ENCODE measurements at places on chromosomes 7 and 10. TPM values are rescaled to one million over a fixed set of nuclear protein-coding genes. Genes with fewer than 3 reads are reported as not detected.

GRCh38 chr7:28329661-28330363, 82.5 kb upstream of the CREB5 start:
- H3K36me3 ChIP-seq, result no peaks in the 10 kb centered on the region
- no peaks in the 10 kb centered on the region for H3K27me3 ChIP-seq
- no peak overlapping the region for H3K27ac ChIP-seq
- H3K4me3 ChIP-seq, result no peak overlapping the region
- no peak for DNase-seq
- H3K4me1 ChIP-seq, result no peaks in the 10 kb centered on the region

DNA sequence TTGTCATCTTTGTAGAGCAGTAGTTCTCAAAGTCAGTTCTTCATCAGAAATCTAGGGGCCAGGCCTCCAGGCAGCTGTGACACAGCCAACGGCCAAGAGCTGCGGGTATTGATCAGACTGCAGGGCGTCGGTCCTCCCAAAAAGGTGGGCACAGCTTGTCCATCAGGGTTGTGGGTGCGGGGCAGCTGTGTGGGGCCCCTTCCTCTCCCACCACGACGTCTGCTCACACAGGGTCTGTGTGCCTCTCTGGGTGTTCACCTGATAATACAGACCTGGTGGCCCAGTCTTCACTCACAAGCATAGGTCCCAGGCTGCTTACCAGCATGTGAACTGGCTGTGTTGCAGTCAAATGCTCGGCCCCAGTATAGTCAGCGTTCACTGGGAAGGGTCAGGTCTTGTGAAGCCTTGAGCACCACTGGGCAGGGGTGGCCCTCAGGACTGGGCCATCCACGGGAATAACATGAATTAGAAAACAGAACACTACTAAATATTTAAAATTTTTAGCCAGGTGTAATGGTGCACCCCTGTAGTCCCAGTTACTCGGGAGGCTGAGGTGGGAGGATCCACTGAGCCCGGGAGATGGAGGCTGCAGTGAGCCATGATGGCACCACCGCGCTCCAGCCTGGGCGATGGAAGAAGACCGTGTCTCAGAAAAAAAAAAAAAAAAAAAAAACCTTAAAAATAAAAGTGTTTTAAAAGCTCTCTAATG, 102.8 kb upstream of the DIP2C start:
- peaks cover 18% of the 10 kb centered on the region for H3K4me1 ChIP-seq
- peak overlapping the region; percentile 90 for H3K27ac ChIP-seq
- no peaks in the 10 kb centered on the region for H3K36me3 ChIP-seq
- no peak for DNase-seq

The CYP26C1 gene
- not detected for total RNA-seq

- H3K4me1 ChIP-seq, result no peaks in the 10 kb centered on the region
- H3K4me3 ChIP-seq, result no peak overlapping the region
- peaks cover 98% of the 10 kb centered on the region for H3K36me3 ChIP-seq
- no peak overlapping the region for H3K27ac ChIP-seq
Observed at GRCh38 chr7:45103958-45104843, 7.3 kb downstream of the TBRG4 start.

The FBXO24 gene
- 0.10 TPM for total RNA-seq

The CFAP58 gene
- total RNA-seq, result 0.08 TPM

- no peak overlapping the region for H3K27ac ChIP-seq
- H3K4me1 ChIP-seq, result peaks cover 3% of the 10 kb centered on the region
- no peak for DNase-seq
- H3K4me3 ChIP-seq, result no peak overlapping the region
- H3K27me3 ChIP-seq, result no peaks in the 10 kb centered on the region
Observed at GRCh38 chr10:101050208-101051069, 11.3 kb upstream of the KAZALD1 start.

DNA sequence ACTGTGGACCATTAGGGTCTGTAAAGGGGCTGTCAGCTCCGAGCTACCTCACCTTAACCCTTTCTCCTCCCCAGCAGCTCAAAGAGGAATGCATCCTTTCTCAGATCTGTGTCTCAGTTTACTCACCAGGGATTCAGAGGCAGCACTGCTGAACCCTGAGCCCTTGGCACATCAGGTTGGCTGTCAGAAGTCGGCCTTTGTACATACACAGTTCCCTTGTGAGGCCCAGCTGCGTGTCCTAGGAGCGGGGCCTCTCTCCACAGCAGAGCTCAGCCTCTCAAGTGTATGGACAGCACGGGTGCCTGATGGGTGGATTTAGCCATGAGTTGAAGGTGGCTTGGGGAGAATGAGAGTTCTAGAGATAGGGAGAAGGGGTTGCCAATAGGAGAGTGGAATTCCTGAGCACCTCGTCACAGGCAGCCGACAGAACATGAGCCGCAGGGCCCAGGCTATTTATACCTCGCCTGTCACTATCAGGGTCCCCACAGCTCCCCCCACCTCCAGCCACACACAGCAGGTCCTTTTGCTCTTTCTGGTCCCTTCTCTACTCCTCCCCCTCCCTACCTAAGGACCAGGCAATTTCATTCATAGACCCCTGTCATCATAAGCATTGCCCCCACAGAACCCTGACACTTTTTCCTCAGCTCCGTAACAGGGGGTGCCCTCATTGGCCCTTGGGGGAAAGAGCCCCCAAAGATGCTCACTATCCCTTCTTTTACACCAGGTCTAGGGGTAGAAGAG, 2.1 kb upstream of the FLNC start:
- peaks cover 3% of the 10 kb centered on the region for H3K36me3 ChIP-seq
- H3K27me3 ChIP-seq, result no peaks in the 10 kb centered on the region
- peak overlapping the region; percentile 17 for H3K4me3 ChIP-seq
- peak overlapping the region; percentile 58 for H3K27ac ChIP-seq

DNA sequence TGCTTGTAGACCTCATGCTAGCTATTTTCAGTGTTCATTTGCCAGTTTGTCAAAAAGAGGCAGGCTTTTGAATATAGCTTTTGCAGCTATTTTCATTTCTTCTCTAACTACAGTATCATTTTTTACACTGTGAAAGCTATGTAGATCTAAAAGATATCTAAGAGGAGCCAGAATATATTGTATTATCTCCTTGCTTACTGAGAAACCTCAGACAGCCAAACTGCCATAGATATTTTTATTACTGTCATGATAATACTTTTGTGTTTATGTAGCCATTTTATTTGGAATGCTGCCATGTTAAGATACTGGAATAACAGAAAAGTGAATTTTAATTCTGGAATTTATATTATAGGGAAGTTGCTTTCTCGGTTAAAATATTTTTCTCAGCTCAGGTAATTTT, 37.2 kb downstream of the ANKIB1 start:
- H3K4me1 ChIP-seq, result peaks cover 9% of the 10 kb centered on the region
- DNase-seq, result no peak
- no peaks in the 10 kb centered on the region for H3K36me3 ChIP-seq
- no peak overlapping the region for H3K4me3 ChIP-seq
- H3K27me3 ChIP-seq, result no peaks in the 10 kb centered on the region

DNA sequence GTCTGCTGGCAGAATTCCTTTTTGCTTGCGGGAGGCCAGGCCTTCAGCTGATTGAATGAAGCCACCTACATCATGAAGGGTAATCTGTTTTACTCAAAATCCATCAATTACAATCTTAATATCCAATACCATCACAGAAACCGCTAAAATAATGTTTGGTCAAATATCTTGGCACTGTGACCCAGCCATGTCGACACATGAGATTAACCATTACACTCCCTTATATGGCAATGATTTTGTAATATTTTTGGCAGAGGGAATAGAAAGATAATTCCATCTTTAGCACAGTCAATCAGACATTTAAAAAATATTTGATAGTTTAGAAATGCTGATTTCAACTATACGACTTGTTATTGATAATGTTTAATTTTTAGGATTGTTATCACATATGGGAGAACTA, 36.5 kb upstream of the SLC39A12 start:
- DNase-seq, result no peak
- H3K4me3 ChIP-seq, result no peak overlapping the region
- no peaks in the 10 kb centered on the region for H3K27me3 ChIP-seq
- no peaks in the 10 kb centered on the region for H3K36me3 ChIP-seq

DNA sequence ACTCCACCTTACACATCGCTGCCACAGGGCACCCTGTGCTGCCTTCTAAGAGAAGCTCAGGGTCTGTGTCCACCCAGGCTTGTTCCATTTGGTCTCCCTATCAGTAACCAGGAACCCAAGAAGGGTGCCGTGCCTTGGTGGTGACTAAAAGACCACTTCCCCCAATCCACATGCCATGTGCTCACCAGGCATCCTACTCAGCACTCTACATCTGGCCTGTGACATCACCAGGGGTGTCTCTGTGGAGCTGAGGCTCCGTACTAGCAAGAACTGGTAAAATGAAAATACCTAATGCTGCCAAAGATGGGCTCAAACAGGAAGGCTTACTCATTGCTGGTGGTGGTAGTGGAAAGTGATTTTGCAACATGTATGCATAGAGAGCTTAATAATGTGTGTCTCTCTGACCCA, 19.0 kb upstream of the C10orf71 start:
- no peaks in the 10 kb centered on the region for H3K27me3 ChIP-seq
- no peaks in the 10 kb centered on the region for H3K36me3 ChIP-seq
- peak overlapping the region; percentile 70 for H3K27ac ChIP-seq
- H3K4me1 ChIP-seq, result peaks cover 42% of the 10 kb centered on the region

DNA sequence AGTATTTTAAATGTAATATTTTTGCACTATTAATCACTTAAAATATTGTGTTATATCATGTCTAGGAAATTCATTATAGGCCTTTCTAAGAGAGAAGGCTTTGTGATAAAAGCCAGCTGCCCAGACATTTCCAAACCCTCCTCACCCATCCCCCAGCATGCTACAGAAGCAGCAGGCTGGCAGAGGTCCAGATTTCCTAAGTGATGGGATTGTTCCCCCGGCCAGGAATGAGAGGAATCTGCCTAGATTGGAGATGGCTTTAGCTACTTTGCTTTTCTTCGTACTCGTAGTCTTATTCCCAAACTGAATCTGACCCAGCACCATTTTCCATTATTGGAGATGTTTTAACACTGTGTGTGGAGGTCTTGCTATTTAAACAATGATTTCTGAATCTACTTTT, 29.4 kb downstream of the CDK14 start:
- H3K27ac ChIP-seq, result peak overlapping the region; percentile 89
- H3K27me3 ChIP-seq, result no peaks in the 10 kb centered on the region

The NDUFB8 gene
- 293 TPM for total RNA-seq

DNA sequence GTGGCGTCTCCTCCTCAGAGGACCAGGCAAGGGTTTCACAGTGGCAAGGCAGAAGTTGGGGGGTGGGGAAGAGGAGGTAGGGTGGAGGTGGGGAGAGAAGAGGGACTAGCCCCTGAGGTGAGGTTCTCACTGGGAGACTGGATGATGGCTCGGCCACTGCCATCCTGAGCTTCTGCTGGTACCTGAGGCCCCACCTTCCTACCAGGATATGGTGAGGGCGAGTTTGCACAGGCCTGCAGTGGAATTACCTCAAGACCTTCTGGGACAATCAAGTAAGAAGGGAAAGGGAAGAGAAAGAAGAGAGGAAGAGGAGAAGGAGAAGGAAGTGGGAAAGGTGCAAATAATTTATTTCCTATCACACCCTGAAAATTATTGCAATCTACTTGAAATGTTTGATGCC, 111.8 kb upstream of the GDF10 start:
- no peak overlapping the region for H3K27ac ChIP-seq
- no peaks in the 10 kb centered on the region for H3K27me3 ChIP-seq
- H3K36me3 ChIP-seq, result no peaks in the 10 kb centered on the region
- H3K4me3 ChIP-seq, result no peak overlapping the region
- DNase-seq, result no peak
- H3K4me1 ChIP-seq, result no peaks in the 10 kb centered on the region

The CROT gene
- 11.0 TPM for total RNA-seq

The SSC4D gene
- 1.8 TPM for total RNA-seq

The TMEM26 gene
- not detected for total RNA-seq

GRCh38 chr10:69269761-69270160, 8.5 kb upstream of the HK1 start:
- H3K4me1 ChIP-seq, result no peaks in the 10 kb centered on the region
- no peak overlapping the region for H3K4me3 ChIP-seq
- DNase-seq, result no peak
- H3K27me3 ChIP-seq, result no peaks in the 10 kb centered on the region

GRCh38 chr7:5580714-5581395, 157.2 kb upstream of the TNRC18 start:
- no peaks in the 10 kb centered on the region for H3K36me3 ChIP-seq
- no peaks in the 10 kb centered on the region for H3K4me1 ChIP-seq
- DNase-seq, result peak; percentile 57
- no peak overlapping the region for H3K4me3 ChIP-seq
- H3K27ac ChIP-seq, result no peak overlapping the region

GRCh38 chr10:14820775-14821154, 17.1 kb downstream of the CDNF start:
- no peak overlapping the region for H3K4me3 ChIP-seq
- no peaks in the 10 kb centered on the region for H3K36me3 ChIP-seq
- H3K27me3 ChIP-seq, result no peaks in the 10 kb centered on the region
- H3K4me1 ChIP-seq, result no peaks in the 10 kb centered on the region

GRCh38 chr7:29335188-29336083, 140.9 kb downstream of the CHN2 start:
- no peak for DNase-seq
- H3K4me1 ChIP-seq, result peaks cover 16% of the 10 kb centered on the region
- no peaks in the 10 kb centered on the region for H3K27me3 ChIP-seq
- no peak overlapping the region for H3K4me3 ChIP-seq
- no peaks in the 10 kb centered on the region for H3K36me3 ChIP-seq

GRCh38 chr7:42035210-42035609, 201.8 kb downstream of the GLI3 start:
- DNase-seq, result no peak
- H3K4me3 ChIP-seq, result no peak overlapping the region
- peaks cover 6% of the 10 kb centered on the region for H3K4me1 ChIP-seq
- H3K27ac ChIP-seq, result no peak overlapping the region
- H3K27me3 ChIP-seq, result no peaks in the 10 kb centered on the region

DNA sequence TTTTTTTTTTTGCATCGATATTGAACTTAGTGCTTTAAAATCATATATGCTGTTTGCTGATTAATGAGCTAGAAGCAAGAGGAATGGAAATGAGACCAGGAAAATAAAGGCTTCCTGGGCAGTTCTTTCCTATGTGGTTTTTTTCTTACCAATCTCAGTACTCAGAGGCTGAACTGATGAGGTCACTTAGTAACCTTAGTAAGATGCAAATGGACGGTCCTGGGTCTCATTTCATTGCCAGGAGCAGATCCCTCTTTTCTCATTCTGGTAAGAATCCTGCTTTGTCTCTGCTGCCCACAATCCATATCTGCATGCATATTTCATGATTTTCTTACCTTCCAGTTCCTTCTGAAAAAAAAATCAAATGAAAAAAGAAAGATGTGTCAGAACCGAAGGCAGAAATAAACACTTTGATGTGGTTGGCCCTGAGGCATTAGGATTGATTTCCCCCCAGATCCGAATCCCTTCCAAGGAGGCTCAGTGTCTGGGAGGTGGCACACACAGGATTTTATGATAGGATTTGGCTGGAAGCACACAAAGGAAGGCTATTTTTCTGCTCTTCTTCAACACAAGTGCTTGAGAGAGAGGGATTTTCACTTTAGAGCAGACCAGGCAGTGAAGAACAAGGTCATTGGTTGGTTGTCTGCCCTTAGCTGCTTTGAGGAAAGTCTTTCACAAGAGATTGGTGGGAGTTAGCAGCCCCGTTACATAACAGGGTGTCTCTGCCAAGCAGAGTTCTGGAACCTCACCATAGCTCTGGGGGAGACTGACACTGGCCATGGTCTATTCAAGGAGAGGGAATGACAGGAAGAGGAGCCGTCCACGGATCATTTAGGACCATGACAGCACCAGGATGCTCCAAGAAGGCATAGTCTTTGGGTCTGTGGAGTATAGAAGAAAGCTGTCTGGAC, 150.0 kb downstream of the CAMK1D start:
- H3K4me1 ChIP-seq, result peaks cover 4% of the 10 kb centered on the region
- DNase-seq, result no peak
- no peaks in the 10 kb centered on the region for H3K36me3 ChIP-seq
- H3K27me3 ChIP-seq, result no peaks in the 10 kb centered on the region
- no peak overlapping the region for H3K27ac ChIP-seq

GRCh38 chr10:36621346-36621745, 504.1 kb upstream of the ANKRD30A start:
- H3K4me1 ChIP-seq, result no peaks in the 10 kb centered on the region
- no peak for DNase-seq
- no peak overlapping the region for H3K4me3 ChIP-seq
- no peaks in the 10 kb centered on the region for H3K36me3 ChIP-seq

Measured in SJCRH30 (cell line).